HepG2 (cell line): ENCODE measurements at places on chromosomes 16 and 17. TPM values are rescaled to one million over a fixed set of nuclear protein-coding genes. Genes with fewer than 3 reads are reported as not detected.
A peak's percentile ranks its signal among the peaks of the same experiment; 100 is the strongest.

DNA sequence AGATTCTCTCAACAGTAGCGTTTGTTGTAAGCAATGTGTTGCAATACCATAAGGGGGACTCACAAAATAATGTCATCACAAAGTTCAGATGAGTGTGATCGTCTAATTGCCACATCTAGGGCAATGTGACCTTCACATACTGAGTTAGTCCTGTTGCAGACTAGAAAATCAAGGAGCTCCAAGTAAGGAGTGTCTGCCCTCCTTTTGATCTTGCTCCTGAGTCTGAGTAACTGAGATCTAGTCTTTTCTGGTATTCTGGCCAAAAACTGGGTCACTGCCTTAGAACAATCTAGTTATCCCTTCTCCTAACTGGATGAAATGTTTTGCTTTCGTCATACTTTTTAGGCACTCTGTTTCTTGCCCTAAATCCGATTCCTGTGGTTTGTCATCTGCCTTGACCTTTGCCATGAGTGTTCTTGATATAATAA lies 712.1 kb downstream of the CDH11 start:
- no peak overlapping the region for H3K27ac ChIP-seq
- no peak overlapping the region for H3K4me3 ChIP-seq
- H3K27me3 ChIP-seq = no peaks in the 10 kb centered on the region
- no peak for DNase-seq
- H3K36me3 ChIP-seq = no peaks in the 10 kb centered on the region

- H3K4me1 ChIP-seq = no peaks in the 10 kb centered on the region
- DNase-seq = peak; percentile 38
- no peak overlapping the region for H3K27ac ChIP-seq
- H3K36me3 ChIP-seq = no peaks in the 10 kb centered on the region
- no peak overlapping the region for H3K4me3 ChIP-seq
- no peaks in the 10 kb centered on the region for H3K27me3 ChIP-seq
Measured at GRCh38 chr17:56653877-56654276, 60.4 kb downstream of the NOG start.

DNA sequence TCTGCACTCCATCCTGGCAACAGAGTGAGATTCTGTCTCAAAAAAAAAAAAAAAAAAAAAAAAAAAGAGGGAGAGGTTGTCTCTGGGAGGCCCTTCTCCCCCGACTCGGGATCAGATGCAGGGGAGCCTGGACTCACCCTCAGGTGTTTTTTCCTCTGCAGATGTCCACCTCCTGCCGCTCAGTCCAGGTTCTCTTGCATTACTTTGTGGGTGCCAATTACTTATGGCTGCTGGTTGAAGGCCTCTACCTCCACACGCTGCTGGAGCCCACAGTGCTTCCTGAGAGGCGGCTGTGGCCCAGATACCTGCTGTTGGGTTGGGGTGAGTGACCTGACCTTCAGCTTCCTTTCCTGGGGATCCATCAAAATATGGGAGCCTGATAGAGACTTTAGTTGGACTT lies 34.1 kb downstream of the GLP2R start:
- H3K4me3 ChIP-seq = no peak overlapping the region
- H3K36me3 ChIP-seq = no peaks in the 10 kb centered on the region
- H3K27me3 ChIP-seq = no peaks in the 10 kb centered on the region
- no peak for DNase-seq
- H3K4me1 ChIP-seq = no peaks in the 10 kb centered on the region
- H3K27ac ChIP-seq = no peak overlapping the region

DNA sequence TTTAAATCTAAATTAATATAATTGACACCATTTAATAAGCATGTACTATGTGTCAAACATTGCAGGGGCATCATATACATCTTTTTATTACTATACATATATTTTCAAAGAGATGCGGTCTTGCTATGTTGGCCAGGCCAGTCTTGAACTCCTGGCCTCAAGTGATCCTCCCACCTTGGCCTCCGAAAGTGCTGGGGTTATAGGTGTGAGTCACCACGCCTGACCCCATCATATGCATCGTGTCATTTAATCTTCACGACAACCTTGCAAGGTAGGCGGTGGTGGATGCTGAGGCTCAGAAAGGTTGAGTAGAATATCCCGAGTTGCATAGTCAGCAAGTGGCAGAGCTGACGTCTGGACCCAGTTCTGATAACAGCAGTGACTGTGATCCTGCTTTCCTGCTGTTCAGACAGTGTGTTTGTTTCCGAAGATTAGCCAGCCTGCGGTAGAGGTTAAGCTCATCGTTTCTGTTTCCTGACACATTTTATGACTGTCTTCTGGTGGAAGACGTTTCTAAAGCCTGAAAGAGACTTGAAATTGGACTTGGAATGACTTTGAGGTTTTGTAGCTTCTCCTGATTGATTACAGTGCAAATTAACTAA lies 316.6 kb downstream of the SNX29 start:
- peaks cover 45% of the 10 kb centered on the region for H3K4me1 ChIP-seq
- no peak overlapping the region for H3K4me3 ChIP-seq
- no peaks in the 10 kb centered on the region for H3K27me3 ChIP-seq
- no peak for DNase-seq

HSD17B2 gene
- 20.4 and 26.3 TPM in 2 replicates for total RNA-seq

DNA sequence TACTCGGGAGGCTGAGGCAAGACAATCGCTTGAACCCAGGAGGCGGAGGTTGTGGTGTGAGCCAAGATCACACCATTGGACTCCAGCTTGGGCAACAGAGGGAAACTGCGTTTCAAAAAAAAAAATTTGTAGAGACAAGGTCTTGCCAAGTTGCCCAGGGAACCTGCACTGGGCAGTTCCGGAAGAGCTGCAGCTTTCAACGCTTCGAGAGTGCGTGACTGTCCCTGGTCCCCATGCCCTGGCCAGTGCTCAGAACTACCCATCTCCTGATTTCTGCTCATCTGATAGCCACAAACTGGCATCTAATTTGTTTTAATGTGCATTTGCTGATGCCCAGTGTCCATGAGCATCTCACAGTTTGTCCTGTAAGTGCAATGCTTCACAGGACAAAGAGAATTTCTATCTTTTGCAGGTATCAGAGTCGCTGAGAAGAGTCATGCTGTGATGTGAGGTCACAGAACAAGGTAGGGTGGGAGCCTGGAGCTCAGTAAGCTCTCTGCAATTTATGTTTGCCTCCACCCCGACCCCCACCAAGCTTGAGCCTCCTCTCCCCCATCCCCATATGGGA lies 3.9 kb downstream of the ACTG1 start:
- no peak overlapping the region for H3K27ac ChIP-seq
- no peak overlapping the region for H3K4me3 ChIP-seq
- peaks cover 45% of the 10 kb centered on the region for H3K4me1 ChIP-seq
- no peaks in the 10 kb centered on the region for H3K27me3 ChIP-seq
- DNase-seq = peak; percentile 51
